ENCODE measurements at places on chromosomes 6 and 20.
A peak's percentile ranks its signal among the peaks of the same experiment; 100 is the strongest.

DNA sequence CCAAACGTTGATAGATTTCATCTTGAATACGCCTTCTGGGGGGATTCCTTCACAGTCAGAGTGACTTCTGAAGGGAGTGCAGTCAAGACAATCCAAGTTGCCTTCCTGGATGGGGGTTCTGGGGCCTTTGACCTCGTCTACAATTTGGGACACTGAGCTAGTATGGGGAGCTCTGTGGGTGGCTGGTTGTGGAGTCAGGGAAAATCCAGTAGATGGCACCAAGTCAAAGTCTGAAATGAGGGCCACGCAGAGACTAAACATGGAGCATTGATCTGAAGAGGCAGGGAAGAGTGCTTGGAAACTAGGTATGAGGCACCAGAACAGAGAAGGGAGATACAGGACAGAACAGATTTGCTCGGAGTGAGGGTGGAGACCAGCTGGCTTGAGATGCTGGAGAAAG, 43.6 kb upstream of the CCN6 start:
- no peak overlapping the region for H3K27ac ChIP-seq
- DNase-seq, result no peak
- no peaks in the 10 kb centered on the region for H3K27me3 ChIP-seq
- H3K36me3 ChIP-seq, result no peaks in the 10 kb centered on the region

DNA sequence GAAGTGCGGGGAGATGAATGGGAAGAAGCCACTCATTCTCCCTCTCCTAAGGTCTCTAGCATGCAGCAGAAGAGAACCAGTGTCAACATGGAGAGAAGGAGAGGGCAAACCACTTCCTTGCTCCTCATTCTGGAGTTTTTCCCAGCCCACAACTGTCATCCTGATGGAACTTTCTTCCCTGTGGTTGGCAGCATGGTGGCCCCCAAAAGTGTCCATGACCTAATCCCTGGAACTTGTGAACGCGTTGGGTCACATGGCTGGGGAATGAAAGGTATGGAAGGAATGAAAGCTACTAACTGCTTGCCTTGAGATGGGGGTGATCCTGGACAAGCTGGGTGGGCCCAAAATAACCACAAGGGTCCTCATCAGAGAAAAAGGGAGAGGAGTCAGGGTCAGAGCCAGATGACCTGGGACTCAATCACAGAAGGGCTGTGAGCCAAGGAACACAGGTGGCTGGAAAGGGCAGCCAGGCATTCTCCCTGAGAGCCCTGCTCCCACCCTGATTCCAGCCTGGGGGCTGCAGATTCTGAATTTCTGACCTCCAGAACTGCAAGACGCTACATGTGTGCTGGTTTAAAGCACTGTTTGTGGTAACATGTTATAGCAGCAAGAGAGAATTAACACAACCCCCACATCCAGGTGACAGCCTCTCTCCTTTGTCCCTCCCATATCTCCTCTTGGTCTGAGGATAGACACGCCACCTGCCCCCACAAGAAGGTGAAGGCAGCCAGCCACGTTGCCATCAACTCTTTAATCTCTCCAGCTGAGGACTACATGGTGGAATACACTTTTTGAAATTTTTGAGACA, 63.2 kb downstream of the PYGB start:
- no peak for DNase-seq
- no peaks in the 10 kb centered on the region for H3K27me3 ChIP-seq
- peaks cover 20% of the 10 kb centered on the region for H3K4me1 ChIP-seq
- H3K27ac ChIP-seq, result peak overlapping the region; percentile 36

- H3K36me3 ChIP-seq, result no peaks in the 10 kb centered on the region
- no peak overlapping the region for H3K27ac ChIP-seq
- no peak overlapping the region for H3K4me3 ChIP-seq
- no peaks in the 10 kb centered on the region for H3K27me3 ChIP-seq
Measured at GRCh38 chr6:133040094-133040802, 200.9 kb upstream of the EYA4 start.

GRCh38 chr20:8454137-8454712, 322.2 kb downstream of the PLCB1 start:
- H3K4me1 ChIP-seq, result peaks cover 10% of the 10 kb centered on the region
- peak; percentile 89 for DNase-seq
- H3K36me3 ChIP-seq, result no peaks in the 10 kb centered on the region
- no peak overlapping the region for H3K4me3 ChIP-seq
- no peaks in the 10 kb centered on the region for H3K27me3 ChIP-seq
- no peak overlapping the region for H3K27ac ChIP-seq

Data from common myeloid progenitor, CD34-positive (primary cell).